ENCODE measurements at places on chromosomes 3 and 15.

DNA sequence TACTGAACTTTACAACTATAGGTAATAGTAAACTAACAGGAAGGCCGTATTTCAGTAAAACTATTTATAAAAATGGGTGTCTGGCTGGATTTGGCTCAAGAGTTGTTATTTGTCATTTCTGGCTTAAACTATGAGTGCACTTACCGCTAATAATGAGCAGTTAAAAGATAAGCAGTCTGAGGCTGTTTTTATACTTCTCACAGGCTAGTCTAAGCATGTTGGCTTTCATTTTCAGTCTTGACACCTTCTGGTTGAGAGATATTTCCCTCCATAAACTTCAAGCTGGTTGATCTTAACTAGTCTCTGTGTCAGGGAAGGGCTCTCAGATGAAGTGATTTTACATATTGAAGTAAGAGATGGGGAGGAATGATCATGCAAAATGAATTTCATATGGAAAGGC is 96.1 kb downstream of the RSRC1 start:
- DNase-seq = no peak

GRCh38 chr3:22886439-22887068 is 316.6 kb upstream of the UBE2E2 start:
- DNase-seq = no peak

GRCh38 chr3:71041371-71041770 is 542.2 kb downstream of the FOXP1 start:
- no peak for DNase-seq

- no peak for DNase-seq
Observed at GRCh38 chr15:51046799-51047449, 47.8 kb downstream of the TNFAIP8L3 start.

GRCh38 chr3:127709320-127710060 is 36.7 kb downstream of the ABTB1 start:
- no peak for DNase-seq

Measured in activated CD4-positive, CD25-positive, alpha-beta regulatory T cell treated with anti-CD3 and anti-CD28 coated beads, Interleukin-2, amount 50 U/mL, for 16 hours (primary cell).